Type B pancreatic cell (in vitro differentiated cells): ENCODE measurements at places on chromosomes 6 and 20.

GRCh38 chr20:36542516-36543183 lies 1.3 kb downstream of the MYL9 start:
- H3K27me3 ChIP-seq = no peaks in the 10 kb centered on the region
- H3K27ac ChIP-seq = peak overlapping the region; percentile 46
- peaks cover 15% of the 10 kb centered on the region for H3K4me1 ChIP-seq
- H3K36me3 ChIP-seq = no peaks in the 10 kb centered on the region
- no peak for DNase-seq
- no peak overlapping the region for H3K4me3 ChIP-seq

- no peaks in the 10 kb centered on the region for H3K36me3 ChIP-seq
- DNase-seq = no peak
- H3K4me1 ChIP-seq = peaks cover 6% of the 10 kb centered on the region
- peaks cover 70% of the 10 kb centered on the region for H3K27me3 ChIP-seq
- peak overlapping the region; percentile 85 for H3K4me3 ChIP-seq
- H3K27ac ChIP-seq = no peak overlapping the region
Measured at GRCh38 chr20:3238616-3239025, 369 bp downstream of the SLC4A11 start.

GRCh38 chr20:32902456-32903420 lies 44.0 kb downstream of the EFCAB8 start:
- H3K36me3 ChIP-seq = no peaks in the 10 kb centered on the region
- H3K4me1 ChIP-seq = peaks cover 9% of the 10 kb centered on the region
- DNase-seq = no peak

- DNase-seq = no peak
- H3K27ac ChIP-seq = no peak overlapping the region
Measured at GRCh38 chr20:63457737-63458136, 14.7 kb downstream of the KCNQ2 start.

- H3K27ac ChIP-seq = no peak overlapping the region
- peaks cover 31% of the 10 kb centered on the region for H3K36me3 ChIP-seq
- H3K4me1 ChIP-seq = peaks cover 15% of the 10 kb centered on the region
Measured at GRCh38 chr6:89643406-89643805, 4.9 kb upstream of the LYRM2 start.

- no peak overlapping the region for H3K4me3 ChIP-seq
- no peak overlapping the region for H3K27ac ChIP-seq
- no peaks in the 10 kb centered on the region for H3K36me3 ChIP-seq
- H3K4me1 ChIP-seq = peaks cover 24% of the 10 kb centered on the region
- H3K27me3 ChIP-seq = no peaks in the 10 kb centered on the region
Measured at GRCh38 chr20:52019313-52019712, 172.3 kb downstream of the ZFP64 start.

- peak overlapping the region; percentile 74 for H3K27ac ChIP-seq
- H3K36me3 ChIP-seq = no peaks in the 10 kb centered on the region
- H3K4me3 ChIP-seq = no peak overlapping the region
- peaks cover 71% of the 10 kb centered on the region for H3K27me3 ChIP-seq
- no peaks in the 10 kb centered on the region for H3K4me1 ChIP-seq
- DNase-seq = no peak
Measured at GRCh38 chr6:29845405-29846006, 17.9 kb downstream of the HLA-G start.

DNA sequence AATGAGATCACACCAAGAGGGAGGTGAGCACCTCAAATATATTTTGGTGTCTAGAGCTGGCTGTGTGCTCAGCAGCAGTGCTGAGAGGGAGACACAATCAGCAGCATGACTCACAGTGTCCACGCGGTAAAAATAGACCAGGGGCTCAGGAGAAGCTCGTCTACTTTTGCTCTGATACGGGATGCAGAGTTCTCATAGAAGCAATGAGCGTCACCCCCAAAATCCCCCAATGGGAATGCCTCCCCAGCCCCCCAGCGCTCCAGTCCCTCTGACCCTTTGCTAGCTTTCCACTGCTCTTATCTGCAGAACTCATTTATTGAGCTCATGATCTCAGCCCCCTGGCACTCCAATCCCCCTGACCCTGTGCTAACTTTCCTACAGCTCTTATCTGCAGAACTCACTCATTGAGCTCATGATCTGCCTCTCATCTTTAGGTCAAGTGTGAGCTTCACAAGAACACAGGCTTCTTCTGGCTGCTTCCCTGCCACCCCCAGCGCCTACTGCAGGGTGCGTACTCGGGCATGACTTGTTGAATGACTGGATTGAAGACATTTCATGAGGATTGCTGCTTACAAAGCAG lies 34.0 kb downstream of the SYNDIG1 start:
- peaks cover 14% of the 10 kb centered on the region for H3K4me1 ChIP-seq
- H3K27me3 ChIP-seq = peaks cover 3% of the 10 kb centered on the region
- H3K36me3 ChIP-seq = no peaks in the 10 kb centered on the region
- no peak overlapping the region for H3K4me3 ChIP-seq
- DNase-seq = no peak
- no peak overlapping the region for H3K27ac ChIP-seq

- H3K4me3 ChIP-seq = peak overlapping the region; percentile 69
- H3K27me3 ChIP-seq = no peaks in the 10 kb centered on the region
- no peaks in the 10 kb centered on the region for H3K36me3 ChIP-seq
- no peak for DNase-seq
- H3K4me1 ChIP-seq = peaks cover 62% of the 10 kb centered on the region
Measured at GRCh38 chr20:51121901-51122412, 99.0 kb upstream of the KCNG1 start.

GRCh38 chr20:36538026-36538722 lies 3.1 kb upstream of the MYL9 start:
- H3K27me3 ChIP-seq = no peaks in the 10 kb centered on the region
- no peak for DNase-seq
- H3K36me3 ChIP-seq = no peaks in the 10 kb centered on the region
- H3K27ac ChIP-seq = no peak overlapping the region
- peaks cover 15% of the 10 kb centered on the region for H3K4me1 ChIP-seq
- H3K4me3 ChIP-seq = no peak overlapping the region

DNA sequence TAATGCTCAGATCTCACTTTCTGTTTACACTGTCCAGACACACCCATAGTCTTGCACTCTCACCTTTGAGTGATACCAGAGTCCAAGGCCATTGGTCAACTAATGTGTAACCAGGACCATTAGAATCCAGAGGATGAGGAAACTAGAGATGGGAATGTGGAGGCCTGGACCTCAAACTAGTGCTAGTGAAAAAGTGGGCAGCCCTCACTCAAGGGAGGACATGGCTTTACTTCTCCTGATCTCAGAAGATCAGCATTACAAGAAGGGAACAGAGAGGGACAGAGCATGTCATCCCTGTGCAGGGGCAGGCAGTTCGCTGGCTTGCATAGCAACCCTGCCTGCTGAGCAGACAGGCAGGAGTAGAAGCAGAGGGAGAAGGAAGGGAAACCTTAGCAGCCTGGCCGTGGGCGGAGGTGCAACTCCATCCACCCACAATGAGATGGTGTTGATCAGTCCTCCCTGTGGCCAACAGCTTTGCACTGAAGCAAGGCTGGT lies 22.6 kb upstream of the XRN2 start:
- no peak for DNase-seq
- H3K4me1 ChIP-seq = no peaks in the 10 kb centered on the region
- H3K4me3 ChIP-seq = no peak overlapping the region
